Activated CD4-positive, alpha-beta T cell treated with anti-CD3 and anti-CD28 coated beads, Interleukin-2, amount 10 ng/mL, durations not matched to agents 7 days and 5 days (primary cell): ENCODE measurements at places on chromosomes 3 and 15.

- no peak for DNase-seq
Observed at GRCh38 chr15:99631255-99631654, 65.5 kb downstream of the MEF2A start.

- no peak for DNase-seq
Observed at GRCh38 chr15:27696530-27696929, 402.6 kb downstream of the OCA2 start.

GRCh38 chr3:197343656-197344408 lies 45.4 kb upstream of the DLG1 start:
- DNase-seq, result no peak

DNA sequence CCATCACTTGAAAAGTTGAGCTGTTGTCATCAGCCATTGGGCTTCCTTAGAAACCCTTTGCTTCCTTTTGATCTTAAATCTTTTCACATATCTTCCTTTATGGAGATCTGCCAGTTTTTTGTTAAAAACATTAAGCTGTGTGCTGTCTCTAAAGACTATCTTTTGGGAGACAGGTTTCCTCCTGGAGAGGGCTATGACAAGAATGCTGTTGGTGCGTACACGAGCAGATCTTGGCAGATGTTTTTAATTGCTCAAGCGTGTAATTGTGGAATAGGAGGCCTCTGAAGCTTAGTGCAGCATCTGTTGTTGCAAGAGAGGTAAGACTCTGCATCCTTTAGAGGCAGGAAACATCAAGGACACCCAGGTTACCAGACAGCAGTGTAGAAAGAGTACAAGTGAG lies 56.8 kb downstream of the PHLDB2 start:
- no peak for DNase-seq

- DNase-seq, result no peak
Observed at GRCh38 chr3:144989807-144990206, 1018.2 kb downstream of the DIPK2A start.

DNA sequence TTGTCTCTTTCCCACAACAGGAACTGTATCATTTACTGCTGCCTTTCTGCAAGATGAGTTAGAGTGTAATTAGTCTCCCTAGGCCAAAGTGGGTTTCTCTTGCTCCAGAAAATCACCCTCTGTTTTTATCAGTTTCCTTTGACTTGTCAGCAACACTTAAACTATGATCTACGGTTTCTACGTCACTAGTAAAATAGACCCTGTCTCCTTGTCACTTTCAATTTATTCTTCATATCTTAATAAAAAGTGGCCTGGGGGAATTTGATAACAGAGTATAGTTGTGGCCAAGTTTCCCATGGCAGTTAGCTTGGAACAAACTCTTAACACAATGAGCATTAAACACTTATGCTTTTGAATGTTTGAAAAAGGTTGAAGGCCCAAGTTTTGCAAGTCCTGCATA lies 79.6 kb downstream of the CGNL1 start:
- no peak for DNase-seq

DNA sequence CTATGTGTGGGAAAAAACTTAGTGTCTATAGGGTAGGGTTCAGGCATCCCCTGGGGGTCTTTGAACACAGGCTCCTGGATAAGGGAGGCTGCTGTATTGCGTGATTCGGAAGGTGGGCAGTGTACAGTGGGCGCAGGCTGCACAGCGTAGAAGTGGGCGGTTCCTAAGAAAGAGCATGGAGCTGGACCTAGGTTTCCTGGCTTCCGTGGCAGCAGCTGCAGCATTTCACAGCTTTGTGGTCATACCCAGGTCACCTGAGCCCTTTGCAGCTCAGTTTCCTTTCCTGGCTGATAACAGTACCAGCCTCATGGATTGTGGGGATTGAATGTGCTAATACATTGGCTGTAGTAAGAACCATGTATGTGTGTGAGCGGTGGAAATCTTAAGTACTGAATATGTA lies 22.2 kb downstream of the CFAP100 start:
- DNase-seq, result no peak

- DNase-seq, result no peak
Observed at GRCh38 chr15:93929375-93930094, 301.8 kb upstream of the MCTP2 start.

- no peak for DNase-seq
Observed at GRCh38 chr15:84785053-84785452, 32.1 kb upstream of the ALPK3 start.

- DNase-seq, result no peak
Observed at GRCh38 chr15:31550211-31550977, 223.8 kb downstream of the KLF13 start.

- no peak for DNase-seq
Observed at GRCh38 chr15:97077975-97078374, 747.5 kb downstream of the NR2F2 start.

DNA sequence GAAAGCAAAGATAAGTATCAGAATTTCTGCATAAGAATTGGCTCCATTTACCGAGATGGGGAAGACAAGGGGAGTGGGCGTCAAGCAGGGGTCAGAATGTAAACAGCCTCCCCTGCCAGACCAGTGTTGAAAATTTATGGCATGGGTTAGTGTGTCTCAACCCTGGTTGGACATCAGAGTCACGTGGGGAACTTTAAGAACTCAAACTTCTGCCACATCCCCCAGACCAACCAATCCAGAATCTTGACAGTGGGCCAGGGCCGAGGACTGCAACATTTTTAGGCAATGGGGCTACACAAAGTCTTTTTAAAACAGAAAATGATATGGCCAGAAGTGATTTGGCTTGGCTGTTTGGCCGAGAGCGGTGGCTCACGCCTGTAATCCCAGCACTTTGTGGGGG lies 14.3 kb upstream of the MASP1 start:
- no peak for DNase-seq

DNA sequence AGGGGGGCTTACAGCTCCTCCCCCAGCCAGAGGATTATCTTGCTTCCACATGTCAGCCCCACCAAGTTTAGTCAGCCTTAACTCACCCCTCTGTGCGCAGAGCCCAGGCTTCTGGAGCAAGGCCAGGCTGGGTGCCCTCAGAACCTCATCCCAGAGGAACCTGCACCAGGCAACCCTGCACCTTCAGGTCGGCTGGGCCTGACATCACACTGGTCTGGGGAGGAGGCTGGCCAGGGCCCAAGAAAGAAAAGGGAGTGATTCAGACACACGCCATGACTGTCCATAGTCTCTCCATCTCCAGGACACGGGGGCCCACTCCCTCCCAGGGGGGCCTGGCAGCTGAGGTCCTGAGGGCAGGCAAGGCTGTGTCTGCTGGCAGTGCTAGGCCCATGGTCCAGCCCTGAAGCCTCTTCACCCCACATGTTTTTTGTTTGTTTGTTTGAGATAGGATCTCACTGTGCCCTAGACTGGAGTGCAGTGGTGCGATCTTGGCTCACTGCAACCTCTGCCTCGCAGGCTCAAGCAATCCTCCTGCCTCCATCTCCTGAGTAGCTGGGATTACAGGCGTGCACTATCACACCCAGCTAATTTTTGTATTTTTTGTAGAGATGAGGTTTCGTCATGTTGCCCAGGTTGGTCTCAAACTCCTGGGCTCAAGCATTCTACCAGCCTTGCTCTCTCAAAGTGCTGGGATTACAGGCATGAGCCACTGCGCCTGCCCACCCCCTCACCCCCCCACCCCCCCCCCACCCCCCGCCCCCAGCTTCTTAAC lies 11.1 kb downstream of the TNK2 start:
- no peak for DNase-seq

GRCh38 chr3:50293079-50293801 lies 1.0 kb upstream of the IFRD2 start:
- peak; percentile 5 for DNase-seq

DNA sequence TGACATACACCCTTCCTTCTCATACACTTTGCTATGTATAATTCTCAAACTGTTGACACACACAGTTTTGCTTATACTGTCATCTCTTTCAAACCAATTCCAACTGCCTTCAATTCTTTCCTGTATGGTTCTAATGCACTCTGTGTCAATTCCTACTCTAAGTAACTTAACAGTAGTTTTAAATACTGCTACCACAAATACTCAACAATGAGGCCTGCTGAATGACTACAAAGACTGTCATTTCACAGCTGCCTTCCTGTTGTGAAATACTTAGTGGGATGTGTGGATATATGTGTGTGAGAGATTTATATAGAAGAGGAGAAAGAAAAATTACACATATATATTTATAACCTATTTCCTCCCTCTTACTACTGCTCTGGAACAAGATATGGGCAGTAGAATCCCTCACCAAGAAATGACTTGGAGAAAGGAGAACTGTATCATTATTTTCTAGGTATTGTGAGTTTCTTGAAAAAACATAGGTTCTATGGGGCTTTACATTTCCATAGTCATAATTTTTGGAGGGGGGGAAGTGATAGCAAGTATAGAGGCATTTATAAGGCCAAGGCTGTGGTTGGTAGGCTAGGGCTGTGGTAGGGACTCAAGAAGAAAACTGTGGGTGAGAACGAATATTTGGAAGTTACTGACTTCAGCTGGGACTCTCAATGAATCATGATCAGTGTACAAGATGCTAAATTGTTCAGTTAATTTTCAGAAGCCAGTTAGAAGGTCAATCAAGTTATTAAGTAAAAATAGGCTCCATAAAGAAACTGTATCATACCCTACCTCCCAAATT lies 88.7 kb downstream of the ANKRD28 start:
- DNase-seq, result no peak

DNA sequence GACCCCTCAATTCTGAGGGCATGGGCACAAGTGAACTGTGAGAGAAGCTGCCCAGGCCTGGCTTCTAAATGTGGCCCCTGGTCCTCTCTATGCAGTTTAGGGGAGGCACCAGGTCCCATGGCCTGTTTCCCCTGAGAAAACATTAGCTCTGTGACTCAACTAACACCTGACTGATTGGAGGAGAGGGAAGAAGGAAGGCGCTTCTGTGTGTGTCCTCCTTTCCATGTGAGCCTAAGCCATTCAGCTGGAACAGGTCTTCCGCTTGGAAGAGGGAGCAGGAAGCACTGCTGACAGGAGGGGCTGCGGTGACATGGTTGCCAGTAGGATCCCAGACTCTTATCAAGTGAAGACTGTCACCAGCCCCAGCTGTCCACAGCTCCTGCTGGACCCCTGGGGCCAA lies 79.5 kb downstream of the MYLK start:
- no peak for DNase-seq

GRCh38 chr15:94586099-94586498 lies 354.7 kb downstream of the MCTP2 start:
- DNase-seq, result no peak

DNA sequence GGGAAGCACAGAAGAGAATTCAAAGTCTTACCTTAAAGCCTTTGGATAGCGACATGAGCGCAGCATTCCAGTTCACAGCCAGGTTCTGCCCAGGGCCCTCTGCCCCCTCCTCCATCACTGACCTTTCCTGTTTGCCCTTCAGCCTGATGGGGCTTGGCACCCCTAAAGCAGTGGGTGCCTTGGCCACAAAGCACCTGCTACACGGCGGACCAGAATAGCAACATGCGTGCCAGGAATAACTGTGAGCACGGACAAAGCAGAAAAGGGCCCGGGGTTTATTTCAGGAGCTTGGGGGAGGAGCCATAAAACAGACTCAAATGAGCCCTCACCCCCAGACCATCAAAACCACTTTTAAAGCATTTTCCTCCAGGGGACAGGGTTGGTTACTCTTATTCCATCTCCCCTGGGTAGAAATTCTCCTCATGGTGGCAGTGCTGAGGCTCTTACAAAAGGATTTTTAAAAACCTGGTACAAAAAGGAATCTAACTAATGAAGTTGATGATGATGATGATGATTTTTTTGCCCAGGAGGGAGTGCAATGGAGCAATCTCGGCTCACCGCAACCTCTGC lies 135.4 kb downstream of the KLF13 start:
- DNase-seq, result no peak

- DNase-seq, result no peak
Observed at GRCh38 chr3:37477711-37478487, 303.5 kb upstream of the LRRFIP2 start.

DNA sequence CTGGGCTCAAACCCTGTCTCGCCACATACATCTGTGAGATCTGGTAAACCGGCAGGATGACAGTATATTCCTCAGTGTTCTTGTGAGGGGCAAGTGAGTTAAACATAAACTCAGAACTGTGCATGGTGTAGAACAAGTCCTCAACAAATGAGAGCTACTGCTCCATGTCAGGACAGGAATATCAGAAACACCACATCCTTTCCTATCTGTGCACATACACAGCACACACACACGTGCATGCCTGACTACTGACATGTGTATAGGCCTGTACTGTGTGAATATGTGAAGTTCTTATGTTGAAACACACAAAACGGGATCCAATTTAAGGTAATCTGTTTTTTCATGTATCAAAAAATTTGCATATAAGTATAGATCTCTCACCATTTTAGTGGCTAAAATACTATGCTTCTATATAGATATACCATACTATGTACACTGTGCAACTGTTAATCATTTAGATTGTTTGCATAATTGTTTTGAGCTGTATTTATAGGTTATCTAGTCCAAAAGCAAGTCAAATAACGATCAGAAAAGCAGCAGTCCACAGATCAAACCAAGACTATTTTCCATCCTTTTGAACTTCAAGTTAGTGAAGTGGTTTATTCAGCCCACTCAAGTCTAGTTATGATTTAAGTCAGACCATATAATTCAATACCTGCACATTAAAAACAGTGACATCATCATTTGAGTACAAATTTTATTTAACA lies 44.8 kb downstream of the CCR4 start:
- DNase-seq, result no peak

DNA sequence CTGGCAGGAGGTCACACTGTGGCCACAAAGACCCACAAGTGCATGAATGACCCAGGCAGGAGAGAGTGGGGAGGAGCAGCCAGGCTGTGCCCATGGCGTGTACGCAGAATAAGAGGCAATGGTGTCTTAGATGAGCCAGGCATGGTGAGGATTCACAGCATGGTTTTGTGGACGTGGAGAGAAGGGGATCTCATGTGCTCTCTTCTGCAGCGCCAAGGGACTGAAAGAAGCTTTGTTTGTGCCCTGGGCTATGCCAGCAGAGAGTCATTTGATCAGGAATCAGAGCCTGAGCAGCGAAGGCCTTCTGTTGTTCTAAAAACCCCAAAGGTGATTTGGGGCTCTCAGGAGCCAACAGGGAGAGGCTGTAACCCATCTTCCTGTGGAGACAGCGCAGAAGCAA lies 18.7 kb upstream of the RPP14 start:
- no peak for DNase-seq

DNA sequence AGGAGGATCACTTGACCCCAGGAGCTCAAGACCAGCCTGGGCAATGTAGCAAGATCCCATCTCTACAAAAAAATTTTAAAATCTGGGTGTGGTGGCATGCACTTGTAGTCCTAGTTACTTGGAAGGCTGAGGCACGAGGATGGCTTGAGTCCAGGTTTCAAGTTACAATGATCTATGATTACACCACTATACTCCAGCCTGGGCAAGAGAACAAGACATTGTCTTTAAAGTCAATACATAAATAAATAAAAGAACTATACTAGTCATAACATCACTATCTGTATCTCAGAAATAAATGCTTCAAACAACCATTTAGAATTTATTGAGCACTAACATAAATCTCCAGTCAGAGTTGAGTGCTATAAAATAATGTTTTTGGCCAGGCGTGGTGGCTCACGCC lies 8.5 kb upstream of the PHLDB2 start:
- no peak for DNase-seq

- DNase-seq, result no peak
Observed at GRCh38 chr15:98823012-98823458, 174.7 kb downstream of the IGF1R start.

- DNase-seq, result no peak
Observed at GRCh38 chr3:119596398-119596797, 1.3 kb upstream of the PLA1A start.

GRCh38 chr3:3110299-3110630 lies at the start of gene IL5RA:
Gene IL5RA, minus strand, starts transcription at chr3:3110374. Its CDS starts 5,390 bp downstream, at chr3:3104984.
- peak; percentile 9 for DNase-seq

GRCh38 chr3:142628801-142629200 lies 32.6 kb downstream of the PLS1 start:
- no peak for DNase-seq
